ENCODE measurements at places on chromosomes 5 and 9. TPM values are rescaled to one million over a fixed set of nuclear protein-coding genes. Genes with fewer than 3 reads are reported as not detected.

DNA sequence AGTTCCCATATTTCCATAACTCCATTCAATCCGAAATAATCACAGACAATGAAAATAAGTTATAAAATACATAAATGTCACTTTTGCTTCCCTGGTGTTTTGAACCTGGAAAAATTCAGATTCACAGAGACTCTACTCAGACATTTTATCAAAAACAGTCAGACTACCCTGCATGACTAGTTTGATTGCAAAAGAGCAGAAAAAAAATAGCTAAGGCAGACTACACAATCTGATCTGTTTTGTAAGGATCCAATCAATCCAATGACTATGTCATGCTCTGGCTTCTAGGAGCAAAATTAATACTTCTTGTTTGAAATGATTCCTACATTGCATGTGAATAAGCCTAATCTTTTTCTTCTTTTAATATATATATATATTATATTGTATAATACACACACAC, 1262.6 kb downstream of the EFNA5 start:
- no peaks in the 10 kb centered on the region for H3K36me3 ChIP-seq
- no peaks in the 10 kb centered on the region for H3K27me3 ChIP-seq
- H3K4me1 ChIP-seq: no peaks in the 10 kb centered on the region

DNA sequence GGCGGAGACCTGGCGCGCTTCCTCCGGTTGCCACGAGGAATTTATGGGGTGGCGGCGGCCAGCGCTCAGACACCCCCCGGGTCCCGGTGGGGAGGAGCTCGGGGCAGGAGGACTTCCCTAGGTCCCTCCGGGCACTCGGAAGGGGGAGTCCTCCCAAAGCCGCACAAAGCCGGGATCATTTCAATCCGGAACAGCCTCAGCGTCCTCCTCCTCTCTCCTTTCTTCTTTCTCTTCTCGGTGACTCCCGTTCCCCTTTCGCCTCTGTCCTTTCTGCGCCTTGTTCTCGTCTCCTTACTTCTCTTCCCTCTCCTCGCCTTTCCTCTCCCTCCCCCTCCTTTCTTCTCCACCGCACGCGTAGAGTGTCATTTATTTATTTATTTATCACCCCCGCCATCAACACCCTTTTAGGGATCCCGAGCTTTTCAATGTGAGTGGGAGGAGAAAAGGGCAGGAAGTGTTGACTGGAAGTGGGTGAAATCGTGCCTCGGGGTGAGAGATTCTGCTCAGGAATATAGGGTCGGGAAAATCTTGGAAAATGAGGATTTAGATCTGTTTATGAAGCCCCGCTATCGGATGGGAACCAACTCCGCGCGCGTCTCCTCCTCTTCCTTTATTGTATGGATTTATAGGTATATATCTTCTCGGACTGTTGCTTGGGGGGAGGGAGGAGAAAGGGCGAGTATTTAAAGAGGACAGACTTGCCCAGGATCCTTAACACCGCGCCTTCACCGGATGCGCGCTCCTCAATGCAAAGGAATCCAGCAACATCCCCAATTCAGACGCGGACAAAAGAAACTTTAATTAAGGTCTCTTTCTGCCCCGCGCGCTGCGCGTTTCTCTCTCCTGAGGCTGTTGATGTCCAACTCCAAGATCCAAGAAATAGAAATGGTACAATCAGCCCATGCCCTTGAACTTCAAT, 2.0 kb upstream of the ZNF462 start:
- peaks cover 5% of the 10 kb centered on the region for H3K4me1 ChIP-seq
- no peak for DNase-seq
- no peak overlapping the region for H3K4me3 ChIP-seq
- peaks cover 65% of the 10 kb centered on the region for H3K27me3 ChIP-seq

- H3K27ac ChIP-seq: no peak overlapping the region
- no peak for DNase-seq
- no peaks in the 10 kb centered on the region for H3K4me1 ChIP-seq
- no peak overlapping the region for H3K4me3 ChIP-seq
- no peaks in the 10 kb centered on the region for H3K27me3 ChIP-seq
These were observed 659.1 kb downstream of the PRELID2 start for GRCh38 chr5:145176041-145176440.

DNA sequence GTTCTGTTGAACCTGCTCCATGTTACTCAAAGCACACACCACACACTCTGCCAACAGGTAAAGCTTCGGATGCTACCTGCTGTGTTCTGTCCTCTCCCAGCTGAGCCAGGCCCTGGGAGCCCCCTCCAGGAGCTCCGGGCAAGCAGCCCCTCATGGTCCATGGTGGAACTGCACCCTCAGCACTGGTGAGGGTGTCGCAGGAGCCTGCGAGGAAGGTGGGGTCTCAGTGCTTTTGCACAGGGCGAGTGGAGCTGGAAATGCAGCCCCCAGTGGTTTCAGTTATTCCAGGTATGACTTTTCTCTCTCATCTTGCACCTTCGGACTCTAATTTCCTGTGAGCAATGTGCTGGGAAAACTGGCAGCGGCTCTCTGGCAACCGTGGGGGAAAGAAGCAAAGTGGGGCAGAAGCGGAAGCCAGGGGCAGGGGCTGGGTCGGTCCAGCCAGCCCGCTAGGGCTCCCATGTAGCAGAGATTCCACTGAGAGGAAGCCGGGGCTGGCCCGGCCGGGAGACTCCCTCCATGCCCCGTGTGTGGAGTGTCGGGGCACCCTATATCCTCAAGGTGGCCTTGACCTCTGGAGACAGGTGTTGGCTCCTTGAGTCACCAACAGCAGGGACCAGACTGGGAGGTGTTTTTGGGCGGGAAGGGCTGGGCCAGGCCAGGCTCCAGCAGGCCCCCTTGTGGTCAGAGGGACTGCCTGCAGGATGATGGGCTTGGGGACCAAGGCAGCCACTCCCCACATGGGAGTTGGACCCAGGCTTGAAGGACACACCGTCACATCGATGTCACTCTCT, 75.6 kb upstream of the PRSS3 start:
- no peaks in the 10 kb centered on the region for H3K36me3 ChIP-seq
- H3K27ac ChIP-seq: no peak overlapping the region
- peaks cover 1% of the 10 kb centered on the region for H3K4me1 ChIP-seq
- no peak overlapping the region for H3K4me3 ChIP-seq

DNA sequence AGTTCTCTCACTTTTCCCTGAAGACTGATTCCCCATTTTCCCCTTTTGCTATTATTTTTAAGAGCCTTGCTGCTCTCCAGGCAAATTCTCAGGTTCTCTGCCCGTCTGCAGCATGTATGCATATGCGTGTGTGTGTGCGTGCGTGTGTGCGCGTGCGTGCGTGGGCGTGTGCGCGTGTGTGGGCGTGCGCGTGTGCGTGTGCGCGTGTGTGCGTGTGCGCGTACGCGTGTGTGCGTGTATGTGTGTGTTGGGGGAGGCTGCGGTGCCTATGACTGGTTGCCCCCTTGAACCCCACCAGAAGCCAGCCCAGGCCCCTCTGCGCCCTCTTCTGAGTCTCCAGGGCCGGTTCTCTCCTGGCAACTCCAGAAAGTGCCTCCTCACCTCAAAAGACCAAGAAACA, 987 bp upstream of the FOXI1 start:
- no peaks in the 10 kb centered on the region for H3K36me3 ChIP-seq
- no peak overlapping the region for H3K4me3 ChIP-seq
- no peak overlapping the region for H3K27ac ChIP-seq
- DNase-seq: no peak
- no peaks in the 10 kb centered on the region for H3K4me1 ChIP-seq

GRCh38 chr5:149475777-149476176, 75.5 kb downstream of the CSNK1A1 start:
- no peaks in the 10 kb centered on the region for H3K4me1 ChIP-seq
- no peak overlapping the region for H3K4me3 ChIP-seq
- DNase-seq: no peak
- H3K27ac ChIP-seq: no peak overlapping the region

DNA sequence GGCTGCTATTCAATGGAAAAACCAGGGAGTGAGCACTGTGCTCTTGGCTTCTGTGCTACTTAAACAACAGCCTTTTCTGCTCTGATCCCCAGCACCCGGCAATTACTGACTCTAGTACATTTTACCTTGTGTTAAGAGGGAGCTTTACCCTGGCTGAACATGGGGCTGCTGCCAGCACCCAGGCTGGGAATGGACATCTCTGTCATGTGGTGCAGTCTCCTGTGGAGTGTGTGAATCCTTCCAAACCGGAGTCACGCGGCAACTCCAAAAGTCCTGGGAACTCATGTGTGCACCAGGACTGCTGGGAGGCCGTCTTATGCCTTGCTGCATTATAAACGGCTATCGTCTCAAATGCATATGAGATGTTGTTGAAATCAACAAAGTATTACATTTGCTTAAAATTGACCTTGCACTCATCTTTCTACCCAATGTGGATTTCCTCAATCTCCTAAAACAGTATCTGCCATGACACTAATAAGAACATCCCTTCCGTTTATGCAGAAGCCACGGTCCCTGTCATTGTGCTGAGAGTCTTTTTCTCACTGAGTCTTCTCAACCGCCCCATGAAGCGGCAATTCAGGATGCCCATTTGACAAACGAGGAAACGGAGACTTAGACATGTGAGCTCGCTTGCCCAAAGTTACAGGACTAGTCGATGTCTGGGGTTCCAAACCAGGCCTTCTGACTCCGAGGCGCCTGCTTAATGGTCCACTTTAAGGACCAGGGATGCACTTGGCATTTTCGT, 884 bp upstream of the GSN start:
- no peak overlapping the region for H3K27ac ChIP-seq
- no peak for DNase-seq
- H3K27me3 ChIP-seq: peaks cover 39% of the 10 kb centered on the region
- peaks cover 9% of the 10 kb centered on the region for H3K4me1 ChIP-seq
- no peaks in the 10 kb centered on the region for H3K36me3 ChIP-seq

ECSCR gene
- total RNA-seq: 1.7 TPM

- peaks cover 3% of the 10 kb centered on the region for H3K27me3 ChIP-seq
- H3K4me3 ChIP-seq: no peak overlapping the region
These were observed 171.7 kb downstream of the TTLL11 start for GRCh38 chr9:121921444-121921843.

SLC46A2 gene
- total RNA-seq: not detected

GRCh38 chr9:5735072-5735471, 97.8 kb downstream of the ERMP1 start:
- H3K36me3 ChIP-seq: peaks cover 34% of the 10 kb centered on the region
- H3K4me1 ChIP-seq: no peaks in the 10 kb centered on the region
- no peak for DNase-seq
- no peak overlapping the region for H3K27ac ChIP-seq
- no peak overlapping the region for H3K4me3 ChIP-seq

DNA sequence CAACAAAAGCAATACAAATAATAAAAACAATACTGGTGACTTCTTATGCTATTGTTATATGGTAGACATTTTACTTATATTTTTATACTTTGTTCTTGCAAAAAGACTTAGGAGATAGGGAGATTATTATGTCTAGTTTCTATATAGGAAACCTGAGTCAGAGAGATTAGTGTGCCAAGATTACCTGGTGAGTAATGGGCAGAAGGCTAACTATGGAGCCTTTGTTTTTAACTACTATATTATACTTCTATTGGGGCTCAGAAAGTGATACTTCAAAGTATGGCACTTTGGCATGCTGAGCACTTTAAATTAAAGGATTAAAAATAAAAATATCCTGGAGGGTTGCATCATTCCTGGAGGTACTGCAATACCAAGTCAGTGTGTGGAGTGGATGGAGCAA, 117.5 kb upstream of the CLINT1 start:
- no peaks in the 10 kb centered on the region for H3K36me3 ChIP-seq
- H3K4me1 ChIP-seq: no peaks in the 10 kb centered on the region
- no peak overlapping the region for H3K27ac ChIP-seq
- no peak for DNase-seq

DNA sequence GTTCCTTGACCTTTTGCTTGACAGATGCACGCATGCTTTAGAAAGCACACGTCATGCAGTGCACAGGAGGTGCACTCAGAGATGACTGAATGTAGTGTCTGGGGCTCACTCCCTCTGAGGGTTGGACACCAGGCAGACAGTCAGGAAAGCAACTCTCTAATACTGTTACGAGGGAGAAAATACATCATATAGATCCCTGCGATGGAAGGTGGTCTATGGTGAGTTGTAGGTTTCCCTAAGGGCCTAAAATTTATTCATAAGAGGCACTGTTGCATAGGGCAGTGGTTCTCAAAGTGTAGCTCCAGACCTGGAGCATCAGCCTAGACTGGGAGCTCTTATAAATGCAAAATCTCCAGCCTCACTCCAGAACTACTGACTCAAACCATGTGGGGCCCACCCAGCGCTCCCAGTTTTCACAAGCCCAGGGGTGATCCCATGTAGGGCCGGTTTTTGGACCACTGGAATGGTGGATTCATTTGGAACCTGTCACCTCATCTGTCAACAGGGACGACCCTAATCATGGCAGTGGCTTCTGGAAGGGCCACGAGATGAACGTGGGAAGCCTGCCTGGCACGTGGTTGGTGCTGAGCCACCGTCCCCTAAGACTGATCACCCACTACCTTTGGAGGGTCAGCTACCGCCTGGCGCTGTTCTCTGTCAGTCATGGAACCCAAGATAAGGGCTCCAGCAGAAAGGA, 16.8 kb upstream of the PHF19 start:
- no peak for DNase-seq
- H3K27ac ChIP-seq: peak overlapping the region; percentile 100
- no peaks in the 10 kb centered on the region for H3K27me3 ChIP-seq
- H3K36me3 ChIP-seq: peaks cover 34% of the 10 kb centered on the region

- no peak for DNase-seq
- no peak overlapping the region for H3K4me3 ChIP-seq
- H3K27me3 ChIP-seq: no peaks in the 10 kb centered on the region
- peaks cover 16% of the 10 kb centered on the region for H3K36me3 ChIP-seq
These were observed 26.3 kb downstream of the SHLD3 start for GRCh38 chr5:65651144-65651543.

Measured in activated T-helper 2 cell treated with anti-CD3 and anti-CD28 coated beads, Interferon-gamma antibody, Interleukin-2, Interleukin-4, amounts not matched to agents 10 μg/mL and 5 μg/mL and 100 μg/mL, durations not matched to agents 14 hours and 24 hours and 36 hours (primary cell).